Stimulated activated CD4-positive, alpha-beta T cell treated with anti-CD3 and anti-CD28 coated beads, Interleukin-4, amount 100 ng/mL, for 1 hour (primary cell): ENCODE measurements at places on chromosomes 4 and X.

GRCh38 chrX:138847930-138848329 is 136.4 kb upstream of the FGF13 start:
- DNase-seq = no peak

DNA sequence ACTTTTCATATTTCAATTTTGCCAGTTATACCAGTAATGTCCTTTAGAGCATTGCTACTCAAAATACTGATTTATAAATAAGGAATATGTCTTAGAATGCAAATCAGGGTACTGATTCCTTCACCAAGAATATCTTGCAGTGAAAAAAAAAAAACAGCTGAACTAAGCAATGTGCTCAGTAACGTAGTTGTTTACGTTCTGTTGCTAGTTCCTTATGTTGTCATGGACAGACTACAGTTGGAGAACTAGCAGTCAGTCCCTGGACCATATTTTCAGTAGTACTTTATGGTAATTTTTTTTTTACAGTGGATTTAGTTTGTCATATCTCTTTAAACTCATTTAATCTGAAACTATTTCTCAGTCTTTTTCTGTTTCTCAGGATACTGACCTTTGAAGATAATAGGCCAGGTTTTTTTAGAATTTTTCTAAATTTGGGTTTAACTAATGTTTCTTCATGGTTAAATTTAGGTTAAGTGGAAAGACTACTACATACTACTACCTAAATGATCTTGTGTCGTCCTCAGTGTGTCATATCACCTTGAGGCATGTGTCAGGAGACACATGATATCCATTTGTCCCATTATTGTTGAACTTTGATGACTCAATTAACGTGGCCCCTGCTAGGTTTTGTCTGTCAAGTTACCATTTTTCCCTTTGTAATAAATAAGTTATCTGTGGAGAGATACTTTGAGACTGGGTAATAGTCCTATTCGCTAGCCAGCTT is 21.0 kb downstream of the SMARCAD1 start:
- DNase-seq = no peak

- no peak for DNase-seq
Measured at GRCh38 chr4:24529555-24529954, 54.8 kb downstream of the DHX15 start.

DNA sequence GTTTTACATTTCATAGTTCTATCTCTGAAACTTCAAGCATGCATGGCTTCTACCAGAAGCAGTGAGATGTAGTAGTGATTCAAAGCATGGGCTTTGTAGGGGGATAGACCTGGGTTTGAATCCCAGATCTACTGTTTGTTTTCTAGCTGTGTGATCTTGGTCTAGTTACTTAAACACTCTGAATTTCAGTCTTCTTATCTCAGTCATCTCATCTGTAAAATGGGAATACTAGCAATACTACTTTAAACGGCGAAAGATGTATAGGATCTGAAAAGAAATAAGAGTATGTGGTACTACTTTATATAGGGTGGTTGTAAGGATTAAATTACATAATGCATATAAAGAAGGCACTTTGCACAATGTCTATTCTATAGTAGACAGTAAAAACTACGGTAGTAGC is 20.0 kb upstream of the RNF128 start:
- no peak for DNase-seq

DNA sequence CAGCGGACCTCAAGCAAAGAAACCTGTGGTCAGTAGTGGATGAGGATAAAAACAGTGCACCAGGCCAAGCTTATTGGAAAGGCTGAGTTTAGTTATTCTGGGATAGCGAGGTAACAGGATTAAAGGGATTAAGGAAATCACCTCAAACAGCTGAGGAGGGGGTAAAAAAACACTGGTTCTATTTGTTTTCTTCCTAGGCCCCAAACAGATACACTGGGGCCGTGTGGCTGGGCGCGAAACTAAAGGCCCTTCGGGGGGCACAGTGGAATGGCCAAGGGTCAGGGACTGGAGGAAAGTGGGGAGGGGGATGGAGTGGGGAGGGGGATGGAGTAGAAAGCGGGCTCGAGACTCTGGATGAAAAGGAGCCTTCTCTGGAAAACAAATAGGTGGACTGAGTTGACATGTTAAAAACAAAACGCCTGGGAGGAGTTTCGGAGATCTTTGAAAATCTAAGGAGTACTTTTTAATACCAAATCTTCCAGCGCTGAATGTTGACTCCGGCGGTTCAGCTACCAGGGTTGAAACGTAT is 2.9 kb downstream of the SOX3 start:
- DNase-seq = no peak
